ENCODE measurements at places on chromosomes 4 and X. TPM values are rescaled to one million over a fixed set of nuclear protein-coding genes. Genes with fewer than 3 reads are reported as not detected.

DNA sequence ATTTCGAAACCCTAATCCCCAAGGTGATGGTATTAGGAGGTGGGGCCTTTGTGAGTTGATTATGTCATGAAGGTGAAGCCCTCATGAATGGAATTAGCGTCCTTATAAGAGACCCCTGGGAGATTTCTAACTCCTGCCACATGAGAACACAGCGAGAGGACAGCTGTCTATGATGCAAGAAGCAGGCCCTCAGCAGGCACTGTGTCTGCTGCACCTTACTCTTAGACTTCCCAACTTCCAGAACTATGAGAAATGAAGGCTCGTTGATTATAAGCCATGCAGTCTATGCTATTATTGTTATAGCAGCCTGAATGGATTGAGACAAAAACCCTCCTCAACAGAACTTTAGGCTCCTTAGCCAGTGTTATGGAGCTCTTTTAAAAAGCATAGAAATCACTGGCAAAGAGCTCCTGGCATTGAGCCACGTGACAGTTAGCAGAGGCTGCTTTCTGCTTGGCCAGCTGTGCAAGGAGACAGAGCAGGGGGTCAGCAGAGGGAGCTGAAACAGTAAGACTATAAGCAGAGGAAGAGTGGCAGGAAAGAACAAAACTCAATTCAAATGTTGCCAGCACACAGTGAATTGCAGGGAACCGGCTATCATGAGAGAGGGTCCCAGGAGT, 219.2 kb upstream of the FAT1 start:
- no peak for DNase-seq

DNA sequence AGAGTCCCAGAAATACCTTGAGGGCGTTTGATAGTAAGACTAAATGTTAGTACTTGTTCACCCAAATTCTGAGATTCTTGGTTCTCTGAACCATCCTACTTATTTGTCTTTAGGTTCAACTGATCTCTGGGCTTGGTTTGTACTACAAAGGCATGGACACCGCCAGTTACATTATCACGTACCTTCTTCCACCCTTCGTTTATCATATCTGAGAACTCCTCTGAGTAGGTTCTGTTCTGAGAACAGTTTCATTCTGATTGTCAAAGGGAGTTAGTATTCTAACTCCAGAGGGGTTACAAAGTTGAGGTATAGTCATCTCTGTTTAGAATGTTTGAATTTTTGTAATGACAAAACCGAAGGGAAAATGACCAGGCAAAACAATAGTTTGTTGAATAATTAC, 19.3 kb downstream of the ZFX start:
- no peak for DNase-seq

GRCh38 chr4:164904941-164905340, 28.0 kb downstream of the APELA start:
- DNase-seq, result no peak

The LDOC1 gene
- 4.7 TPM for total RNA-seq

The UGT2B10 gene
- total RNA-seq, result not detected

DNA sequence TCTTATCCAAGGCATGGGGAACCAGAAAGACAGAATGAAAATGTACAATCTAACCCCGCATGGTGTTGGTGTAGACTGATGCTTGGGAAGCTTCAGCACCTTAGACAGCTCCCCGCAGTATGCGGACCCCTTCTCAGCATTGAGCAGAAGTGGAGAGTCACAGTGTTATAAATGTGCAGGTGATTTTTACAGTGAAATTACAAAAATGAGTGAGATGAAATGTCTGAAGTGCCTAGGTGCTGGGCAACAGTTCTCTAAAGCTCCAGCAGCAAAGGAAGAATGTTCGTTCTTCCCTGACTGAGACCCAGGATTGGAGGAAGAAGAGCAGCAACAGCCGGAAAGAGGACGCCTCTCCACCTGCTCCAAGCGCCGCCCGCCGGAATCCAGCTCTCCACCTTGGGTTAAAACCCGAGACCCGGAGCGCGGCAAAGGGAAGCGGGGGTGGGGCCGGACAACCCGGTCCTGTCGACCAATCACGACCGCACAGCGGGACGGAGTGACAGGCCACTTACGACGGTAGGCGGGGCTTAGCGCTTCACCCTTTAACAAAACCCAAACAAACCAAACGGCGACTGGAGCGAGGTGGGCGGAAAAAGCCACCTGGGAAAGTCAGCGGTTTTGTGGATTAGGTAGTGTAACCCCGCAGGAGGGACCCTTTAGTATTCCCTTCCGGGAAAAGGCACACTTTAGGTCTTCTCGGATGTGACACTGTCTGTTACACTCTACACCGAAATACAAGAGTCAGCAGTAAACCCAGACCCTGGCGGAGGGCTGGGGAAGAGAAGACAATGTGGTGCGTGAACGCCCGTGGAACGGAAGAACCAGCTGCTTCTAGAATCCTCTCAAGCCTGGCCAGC, at the start of gene GLRA3:
Gene GLRA3, minus strand, starts transcription at position 403 of the 857 bp plus-strand sequence. CDS start 436 bp downstream, outside the sequence.
- DNase-seq, result peak; percentile 56

The PALLD gene
- 254 TPM for total RNA-seq

DNA sequence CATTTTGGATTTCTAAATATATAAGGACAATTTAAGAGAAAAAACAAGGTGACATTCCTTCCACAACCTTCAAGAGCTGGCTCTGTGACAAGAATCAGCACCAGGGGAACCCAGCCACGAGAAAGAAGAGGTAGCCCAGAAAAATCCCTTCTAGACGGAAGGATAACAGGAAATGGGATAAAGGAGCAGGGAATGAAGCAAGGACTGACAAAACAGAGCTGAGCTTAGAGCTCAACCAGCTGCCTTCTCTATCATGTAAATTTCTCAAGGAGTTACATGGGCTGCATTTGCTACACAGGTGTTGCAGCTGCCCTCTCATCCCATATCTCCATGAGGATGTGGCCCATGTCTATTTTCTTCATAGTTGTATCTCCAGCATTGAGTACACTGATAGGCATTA, 154.2 kb upstream of the PRDX4 start:
- DNase-seq, result no peak

The COL4A5 gene
- 0.36 TPM for total RNA-seq

- no peak for DNase-seq
Observed at GRCh38 chrX:88613338-88613737, 133.7 kb upstream of the CPXCR1 start.

The NEK1 gene
- 9.8 TPM for total RNA-seq

DNA sequence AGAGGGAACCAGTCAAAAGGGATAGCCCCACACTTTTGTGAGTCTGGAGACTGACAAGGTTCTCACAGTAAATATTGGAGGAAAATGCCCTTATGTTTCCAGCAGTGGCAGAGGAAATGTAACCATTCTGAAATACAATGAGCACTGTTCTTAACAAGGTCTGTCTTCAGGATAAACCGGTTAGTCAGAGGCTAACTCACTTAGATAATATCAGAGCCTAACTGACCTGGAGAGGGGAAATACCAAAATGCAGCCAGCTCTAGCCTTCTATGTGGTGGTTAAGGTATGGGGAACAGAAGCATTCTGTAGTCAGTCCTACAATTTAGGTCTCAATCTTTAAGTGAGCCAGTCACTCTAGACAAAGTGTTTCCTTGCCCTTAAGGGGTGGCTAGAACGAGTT, 70.8 kb downstream of the TBCK start:
- DNase-seq, result no peak

The ARHGAP6 gene
- 5.0 TPM for total RNA-seq

- no peak for DNase-seq
Observed at GRCh38 chr4:78609580-78609979, 58.0 kb downstream of the ANXA3 start.

GRCh38 chr4:142893012-142893411, 46.9 kb upstream of the INPP4B start:
- no peak for DNase-seq

GRCh38 chr4:13902146-13902545, 274.6 kb upstream of the BOD1L1 start:
- DNase-seq, result no peak

The TLR7 gene
- total RNA-seq, result under 0.01 TPM

All from osteoblast (primary cell).